Activated CD8-positive, alpha-beta memory T cell treated with anti-CD3 and anti-CD28 coated beads for 48 hours (primary cell): ENCODE measurements at places on chromosomes 13 and 19.
A peak's percentile ranks its signal among the peaks of the same experiment; 100 is the strongest.

GRCh38 chr13:27035892-27036235, 135.7 kb downstream of the USP12 start:
- no peak for DNase-seq

GRCh38 chr13:100395698-100396373, 192.8 kb downstream of the GGACT start:
- DNase-seq = no peak

- no peak for DNase-seq
Measured at GRCh38 chr13:73616861-73617260, 517.3 kb downstream of the KLF12 start.

- DNase-seq = no peak
Measured at GRCh38 chr13:22201375-22201925, 530.6 kb downstream of the FGF9 start.

GRCh38 chr19:57587529-57587928, 3.6 kb downstream of the ZIK1 start:
- no peak for DNase-seq

DNA sequence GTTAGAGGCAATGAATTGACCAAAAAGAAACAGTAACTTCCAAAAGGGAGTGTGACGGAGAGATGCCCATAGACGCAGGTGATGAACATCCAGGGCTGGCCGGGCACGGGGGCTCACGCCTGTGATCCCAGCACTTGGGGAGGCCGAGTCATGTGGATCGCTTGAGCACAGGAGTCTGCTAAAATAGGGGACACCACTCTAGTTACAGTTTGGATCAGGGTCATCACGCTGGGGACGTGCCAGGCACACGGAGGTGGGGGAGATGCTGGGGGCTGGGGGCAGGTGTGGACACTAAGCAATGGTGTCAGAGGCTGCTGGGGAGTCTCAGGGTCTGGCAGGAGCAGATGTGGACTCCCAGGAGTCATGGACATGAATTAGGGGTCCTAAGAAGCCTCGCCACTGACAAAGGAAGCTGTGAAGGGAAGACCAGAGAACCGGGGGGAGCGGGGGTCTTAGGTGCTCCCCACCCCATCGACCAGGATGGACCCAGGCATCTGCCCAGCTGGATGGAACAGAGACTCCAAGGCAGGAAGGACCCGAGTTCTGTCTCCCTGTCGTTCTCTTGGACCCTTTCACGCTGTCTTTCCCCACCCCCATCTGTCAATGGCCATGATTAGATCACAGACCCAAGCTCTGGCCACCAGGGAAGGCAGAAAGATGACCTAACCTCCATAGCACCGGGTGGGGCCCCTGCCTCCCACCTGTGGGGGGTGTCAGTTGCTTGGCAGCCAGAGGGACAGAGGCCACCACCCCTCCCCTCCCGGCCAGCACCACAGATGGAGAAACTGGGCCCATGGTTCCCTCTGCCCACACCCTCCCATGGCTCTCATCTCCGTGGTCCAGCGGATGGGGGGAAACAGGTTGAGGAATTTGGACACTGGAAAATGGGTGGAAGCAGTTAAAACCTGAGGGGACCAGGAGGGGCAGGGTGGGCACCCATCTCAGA, 19.6 kb downstream of the CCDC8 start:
- no peak for DNase-seq

DNA sequence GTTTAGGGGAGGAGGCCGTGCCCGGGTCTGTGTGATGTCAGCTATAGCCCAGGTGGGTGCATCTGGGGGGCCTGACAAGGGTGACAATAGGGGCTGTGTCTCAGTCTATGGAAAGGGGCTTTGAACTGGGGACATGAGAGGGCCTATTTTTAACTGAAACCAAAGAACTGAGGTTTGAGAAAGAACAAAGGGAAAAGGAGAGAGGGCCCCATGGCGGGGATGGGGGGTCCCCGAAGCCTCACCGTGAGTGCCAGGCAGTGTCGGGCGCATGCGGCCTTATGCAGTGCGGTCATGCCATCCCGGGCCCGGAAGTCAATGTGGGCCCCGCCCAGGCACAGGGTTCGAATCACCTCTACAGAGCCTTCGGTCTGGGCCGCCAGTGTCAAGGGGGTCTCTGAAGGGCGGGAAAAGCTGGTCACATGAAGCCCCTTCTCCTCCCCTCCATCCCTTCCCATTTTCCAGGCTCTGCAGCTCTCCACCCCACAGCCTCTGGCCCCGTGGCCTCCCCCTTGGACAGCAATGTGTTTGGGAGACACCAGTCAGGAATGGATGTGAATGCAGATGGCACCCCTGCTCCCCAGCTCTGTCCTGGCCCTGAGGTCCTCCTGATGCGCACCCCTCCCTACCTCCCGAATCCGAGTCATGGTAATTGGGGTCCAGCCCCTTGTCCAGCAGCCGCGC, 5.9 kb downstream of the SHANK1 start:
- DNase-seq = no peak

- DNase-seq = no peak
Measured at GRCh38 chr13:113539822-113540221, 44.7 kb upstream of the TFDP1 start.

DNA sequence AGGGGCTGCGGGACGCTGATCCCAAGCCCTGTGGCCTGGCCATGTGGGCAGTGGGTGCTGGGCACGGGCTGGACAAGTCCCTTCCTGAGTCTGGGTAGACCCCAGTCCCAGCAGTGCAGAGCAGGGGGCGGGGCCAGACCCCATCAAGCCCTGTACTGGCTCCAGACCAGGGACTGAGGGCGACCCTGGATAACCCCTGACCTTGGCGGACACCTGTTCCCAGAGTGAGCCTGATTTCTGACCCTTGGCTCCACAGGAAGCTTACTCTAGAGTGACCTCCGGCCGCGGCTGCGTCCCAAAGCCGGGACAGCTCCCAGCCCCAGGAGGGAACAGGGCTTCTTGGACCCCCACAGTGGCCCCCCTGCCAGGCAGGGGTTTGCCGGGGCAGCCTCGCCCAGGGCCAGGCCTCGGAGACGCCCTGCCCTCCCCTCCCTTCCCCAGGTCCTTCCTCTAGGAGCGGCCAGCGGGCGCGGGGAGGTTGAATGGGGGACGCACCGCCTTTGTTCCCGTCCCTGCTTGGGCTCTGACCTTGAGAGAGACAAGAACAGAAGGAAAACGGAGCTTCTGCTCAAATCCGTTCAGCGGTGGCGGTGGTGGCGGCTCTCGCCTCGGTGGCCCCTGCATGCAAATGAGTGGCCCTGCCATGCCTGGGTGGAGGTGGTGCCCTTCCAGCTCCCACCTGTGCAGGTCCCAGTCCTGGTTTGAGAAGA, 2.3 kb upstream of the EFNA2 start:
- DNase-seq = no peak

- DNase-seq = peak; percentile 81
Measured at GRCh38 chr19:51372649-51373504, at the start of gene NKG7. TSS of gene NKG7 (minus strand) at chr19:51372654. CDS start at chr19:51372535, 119 bp downstream.

DNA sequence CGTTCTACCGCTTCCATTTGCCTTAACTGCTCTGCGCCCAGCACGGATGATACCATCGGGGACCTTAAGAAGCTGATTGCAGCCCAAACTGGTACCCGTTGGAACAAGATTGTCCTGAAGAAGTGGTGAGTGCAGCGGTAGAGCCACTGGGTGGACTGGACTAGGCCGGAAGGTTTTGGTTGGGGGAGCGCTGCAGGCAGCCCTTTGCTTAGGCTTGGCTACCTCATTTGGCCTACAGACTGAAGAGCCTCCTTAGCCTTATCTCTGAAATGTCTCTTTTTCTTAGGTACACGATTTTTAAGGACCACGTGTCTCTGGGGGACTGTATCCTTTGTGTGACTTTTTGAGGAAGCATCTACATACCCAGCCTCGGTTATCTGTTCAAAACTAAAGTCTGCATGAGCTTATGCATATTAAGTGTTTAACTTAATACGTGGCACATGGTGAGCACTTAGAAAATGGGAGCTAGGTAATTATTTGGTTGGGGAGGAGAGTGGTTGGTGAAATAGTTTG, 889 bp downstream of the UBL5 start:
- DNase-seq = no peak
